RPMI7951 (cell line): ENCODE measurements at places on chromosomes 7 and 10. TPM values are rescaled to one million over a fixed set of nuclear protein-coding genes. Genes with fewer than 3 reads are reported as not detected.

Gene LRRD1
- total RNA-seq, result not detected in 2 replicates

Gene MMP21
- total RNA-seq, result not detected in 2 replicates

GRCh38 chr7:55520426-55521140 lies 51.7 kb downstream of the VOPP1 start:
- no peak for DNase-seq

DNA sequence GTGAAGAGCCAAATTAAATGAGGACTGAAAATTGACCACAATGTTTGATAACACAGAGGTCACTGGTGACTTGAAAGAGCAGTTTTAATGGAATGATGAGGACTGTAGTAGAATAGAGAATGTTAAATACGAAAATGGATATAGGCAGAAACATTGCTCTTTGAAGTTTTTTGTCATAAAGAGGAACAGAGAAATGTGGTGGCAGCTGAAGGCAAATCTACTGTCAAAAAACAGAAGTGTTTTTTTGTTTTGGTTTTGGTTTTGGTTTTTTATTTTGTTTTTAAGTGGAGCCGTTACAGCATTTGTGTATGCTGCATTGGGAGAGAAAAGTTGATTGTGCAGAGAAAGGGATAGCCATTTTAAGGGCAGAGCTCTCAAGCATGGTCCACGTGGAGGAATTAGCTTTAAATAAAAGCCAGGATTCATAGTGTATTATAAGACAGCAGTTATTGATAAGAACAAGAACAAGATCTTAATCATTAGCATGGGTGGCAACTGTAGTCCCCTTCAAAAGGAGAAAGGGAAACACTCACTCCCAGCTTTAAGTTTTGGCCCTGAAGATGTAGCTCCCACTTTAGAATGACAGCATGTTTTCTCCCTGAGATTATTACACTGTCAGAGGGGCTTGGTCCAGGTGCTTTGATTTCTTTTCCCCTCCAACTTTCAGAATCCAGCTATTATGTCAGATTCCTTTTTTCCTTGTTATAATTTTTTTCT lies 156.7 kb upstream of the BET1 start:
- no peak for DNase-seq

GRCh38 chr10:88608052-88608732 lies 21.6 kb downstream of the LIPJ start:
- no peak for DNase-seq
